ENCODE measurements at places on chromosomes 6 and 20.

DNA sequence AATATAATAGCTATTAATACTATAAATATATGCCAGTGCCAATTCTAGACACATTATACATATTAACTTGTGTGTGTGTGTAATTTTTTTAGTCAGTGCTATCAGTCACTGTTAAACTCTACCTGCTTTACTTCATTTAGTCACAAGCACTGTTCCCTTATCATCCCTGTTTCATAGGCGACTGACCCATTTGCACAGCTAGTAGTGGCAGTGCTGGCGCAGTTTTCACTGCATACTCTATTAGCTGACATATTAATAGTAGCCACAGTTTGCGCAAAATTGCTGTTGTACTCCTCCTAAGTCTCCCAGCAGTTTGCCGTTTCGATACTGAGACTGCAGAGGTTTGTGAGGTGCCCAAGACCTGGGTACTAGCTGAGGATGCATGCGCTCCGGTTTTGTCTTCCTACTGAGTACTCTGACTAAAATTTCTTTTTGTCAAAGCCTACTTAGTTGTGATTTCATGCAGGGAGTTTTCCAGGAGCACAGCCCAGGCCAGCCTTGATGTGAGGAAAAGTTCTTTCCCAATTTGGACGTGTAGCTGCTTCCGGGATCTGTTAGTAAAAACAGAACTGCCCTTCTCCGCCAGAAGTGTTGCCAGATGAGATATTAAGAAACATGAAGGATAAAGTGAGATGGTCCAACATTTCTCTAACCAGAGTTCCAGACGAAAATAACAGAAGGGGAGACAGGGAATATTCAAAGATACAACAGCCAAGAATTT, 5.6 kb downstream of the BAG2 start:
- no peak for DNase-seq

DNA sequence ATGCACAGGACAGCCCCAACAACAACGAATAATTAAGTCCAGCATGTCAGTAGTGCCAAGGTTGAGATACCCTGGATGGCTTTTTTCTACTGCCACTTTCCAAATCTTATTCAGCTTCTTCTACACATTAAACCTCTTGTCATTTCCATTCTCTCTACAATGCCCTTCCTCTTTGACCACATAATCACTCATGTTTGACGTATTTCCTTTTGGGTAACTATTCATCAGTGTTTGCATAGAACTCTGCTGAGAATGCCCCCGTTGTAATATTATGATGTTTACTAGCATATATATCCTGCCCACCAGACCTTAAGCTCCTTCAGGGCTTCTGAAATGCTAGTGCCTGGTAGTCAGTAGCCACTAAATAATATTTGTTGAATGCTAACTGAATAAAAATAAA, 515.3 kb upstream of the RNF217 start:
- DNase-seq = no peak

DNA sequence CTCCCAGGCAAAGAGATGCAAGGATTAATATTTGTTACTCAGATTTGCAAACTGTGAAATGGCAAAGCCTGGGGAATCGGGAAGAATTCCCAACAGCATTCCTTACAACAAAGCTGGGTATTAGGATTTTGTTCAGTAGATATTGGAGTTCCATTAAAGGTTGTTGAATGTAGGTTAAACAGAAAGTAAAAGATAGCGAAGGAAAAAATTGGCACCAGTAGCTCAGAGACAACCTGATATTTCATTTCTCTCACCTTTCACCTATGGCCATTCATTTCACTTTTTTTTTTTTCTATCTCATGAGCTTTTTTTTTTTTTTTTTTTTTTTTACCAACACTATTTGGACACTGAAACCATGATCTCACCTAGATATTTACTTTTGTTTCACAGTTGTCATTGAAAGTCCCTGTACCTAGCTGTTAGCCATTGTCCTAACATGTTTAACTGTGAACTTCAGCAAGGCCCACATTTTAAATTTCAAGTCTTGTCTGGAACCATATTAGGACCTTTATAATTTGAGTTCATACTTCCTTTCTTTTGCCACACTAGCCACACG, 552.5 kb downstream of the HAO1 start:
- no peak for DNase-seq

GRCh38 chr6:6169141-6169540, 151.3 kb downstream of the F13A1 start:
- DNase-seq = no peak

DNA sequence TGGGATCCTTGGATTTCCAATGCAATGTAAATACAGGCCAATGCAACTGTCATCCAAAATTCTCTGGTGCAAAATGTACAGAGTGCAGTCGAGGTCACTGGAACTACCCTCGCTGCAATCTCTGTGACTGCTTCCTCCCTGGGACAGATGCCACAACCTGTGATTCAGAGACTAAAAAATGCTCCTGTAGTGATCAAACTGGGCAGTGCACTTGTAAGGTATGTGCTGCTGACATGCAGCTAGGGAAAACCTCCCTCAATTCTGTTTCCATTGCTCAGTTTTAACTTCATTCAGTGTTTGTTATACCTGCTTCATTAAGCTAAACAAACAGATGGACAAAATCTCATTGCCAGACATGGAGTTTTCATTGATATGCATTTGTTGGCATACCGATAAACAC, 397.1 kb downstream of the ARHGAP18 start:
- no peak for DNase-seq

DNA sequence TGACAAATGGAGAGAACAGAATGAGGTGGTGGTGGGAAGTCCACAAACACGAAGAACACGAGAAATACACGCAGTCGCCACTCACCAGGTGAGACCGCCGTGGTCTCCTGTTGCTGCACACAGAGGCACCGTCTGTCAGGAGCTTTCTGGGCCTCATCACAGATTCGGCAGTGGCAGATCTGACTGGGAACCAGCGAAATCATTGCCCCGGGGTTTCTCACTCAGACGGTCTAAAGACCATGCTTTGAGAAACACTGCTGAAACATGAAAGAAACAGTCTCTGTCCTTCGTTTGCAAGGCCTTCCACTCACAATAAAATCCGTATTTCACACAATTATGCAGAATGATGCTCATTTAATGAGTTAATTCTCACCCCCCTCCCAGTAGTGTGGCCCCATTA, 130.9 kb upstream of the AFDN start:
- DNase-seq = no peak

DNA sequence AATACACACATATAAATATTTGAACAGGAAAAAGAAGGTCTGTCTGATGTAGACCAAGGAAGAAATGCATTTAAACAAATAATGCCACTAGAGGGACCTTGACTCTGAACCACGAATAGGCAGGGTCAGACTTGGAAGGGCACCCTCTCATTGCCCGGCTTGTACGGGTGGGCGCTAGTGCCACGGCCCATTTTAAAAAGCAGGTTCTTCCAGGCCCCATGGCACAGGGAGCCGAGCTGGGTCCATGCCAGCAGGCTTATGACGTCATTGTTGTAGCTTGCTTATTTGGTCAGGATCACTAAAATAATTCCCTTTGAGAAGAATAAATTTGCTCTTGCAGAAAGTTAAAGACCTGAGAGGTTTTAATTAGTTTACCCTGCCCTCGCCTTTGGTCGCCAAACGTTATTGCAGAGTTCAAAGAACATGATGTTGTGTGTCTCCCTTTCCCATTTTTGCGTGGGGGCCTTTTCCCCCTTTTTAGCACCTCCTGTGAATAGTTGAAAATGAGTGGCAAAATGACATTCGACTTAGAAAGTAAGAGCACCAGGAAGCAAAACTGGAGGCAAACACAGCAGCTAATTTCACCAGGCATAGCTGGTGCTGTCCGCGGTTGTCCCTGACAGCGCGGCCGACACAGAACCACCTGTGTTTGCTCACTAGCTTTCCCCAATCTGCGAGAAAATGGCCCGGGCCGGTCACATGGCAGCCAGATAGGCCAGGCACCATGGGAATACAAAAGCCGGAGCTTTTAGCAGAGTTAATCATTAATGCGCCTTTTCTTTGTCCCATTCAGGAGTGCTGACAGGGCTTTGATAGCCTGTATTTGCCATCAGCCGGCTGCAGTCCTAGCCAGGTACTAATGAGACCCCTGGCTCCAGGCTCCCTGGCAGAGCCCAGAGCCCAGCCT, 93.8 kb downstream of the FOXA2 start:
- DNase-seq = peak; percentile 90

GRCh38 chr20:21682521-21682954, 22.9 kb upstream of the PAX1 start:
- DNase-seq = peak; percentile 73

DNA sequence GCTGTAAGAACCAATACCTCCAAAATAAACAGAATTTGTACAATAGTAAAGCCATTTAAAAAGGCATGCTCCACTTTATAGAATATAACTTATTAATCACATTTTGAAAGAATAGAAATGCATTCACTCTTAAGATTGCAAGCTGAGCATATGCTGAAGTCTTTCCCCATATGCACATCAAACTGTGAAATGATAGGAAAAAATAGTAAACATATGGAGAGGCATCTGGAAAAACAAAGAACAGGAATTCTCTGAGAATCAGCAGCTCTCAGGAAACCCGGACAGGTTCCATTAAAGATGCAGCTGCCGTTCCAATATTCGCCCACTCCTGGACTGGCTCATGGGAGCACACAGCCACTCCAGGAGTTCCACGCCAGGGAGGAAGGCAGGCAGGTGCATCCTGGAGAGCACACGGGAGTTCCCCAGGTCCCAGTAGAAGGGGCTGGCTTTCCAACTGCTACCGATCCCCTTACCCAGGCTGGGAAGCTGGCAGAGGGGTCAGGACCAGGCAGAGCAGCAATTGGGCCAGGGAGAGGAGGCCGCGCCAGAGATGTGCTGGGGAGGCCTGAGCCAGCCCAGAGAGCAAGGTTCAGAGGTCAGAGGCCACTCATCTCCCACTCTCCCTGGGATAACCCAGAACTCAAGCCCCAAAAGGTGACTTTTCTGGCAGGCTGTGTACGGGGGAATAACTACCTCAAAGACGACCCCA, 111.1 kb downstream of the DLL1 start:
- peak; percentile 31 for DNase-seq

- peak; percentile 35 for DNase-seq
Observed at GRCh38 chr6:46221222-46221793, 50.5 kb upstream of the ENPP5 start.

- DNase-seq = no peak
Observed at GRCh38 chr6:147023581-147023980, 180.6 kb upstream of the STXBP5 start.

DNA sequence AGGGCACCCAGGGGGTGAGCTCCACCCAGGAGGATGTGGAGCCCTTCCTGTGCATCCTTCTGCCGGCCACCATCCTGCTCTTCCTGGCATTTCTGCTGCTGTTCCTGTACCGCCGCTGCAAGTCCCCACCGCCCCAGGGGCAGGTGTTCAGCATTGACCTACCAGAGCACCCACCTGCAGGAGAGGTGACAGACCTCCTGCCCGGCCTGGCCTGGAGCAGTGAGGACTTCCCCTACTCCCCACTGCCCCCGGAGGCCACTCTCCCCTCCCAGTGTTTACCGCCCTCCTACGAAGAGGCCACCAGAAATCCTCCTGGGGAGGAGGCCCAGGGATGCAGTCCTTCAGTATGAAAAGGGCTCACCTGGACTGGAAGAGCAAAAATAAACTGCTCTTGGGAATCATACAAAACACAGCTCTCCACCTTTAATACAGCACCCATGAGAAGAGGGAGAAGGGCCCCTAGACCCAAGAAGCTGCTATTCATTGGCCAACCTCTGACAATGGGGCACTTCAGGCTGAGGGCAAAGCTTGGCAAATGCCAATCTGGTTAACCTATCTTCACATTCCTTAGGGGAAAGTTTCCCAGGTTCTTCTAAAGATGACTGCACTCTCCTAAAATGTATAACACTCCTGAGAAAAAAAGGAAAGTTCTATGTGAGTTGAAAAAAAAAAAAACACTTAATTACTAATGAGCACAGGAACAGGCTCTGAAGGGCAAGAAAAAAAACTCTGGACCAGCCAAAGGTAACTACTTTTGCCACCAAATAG, 5.0 kb downstream of the SMIM28 start:
- no peak for DNase-seq

DNA sequence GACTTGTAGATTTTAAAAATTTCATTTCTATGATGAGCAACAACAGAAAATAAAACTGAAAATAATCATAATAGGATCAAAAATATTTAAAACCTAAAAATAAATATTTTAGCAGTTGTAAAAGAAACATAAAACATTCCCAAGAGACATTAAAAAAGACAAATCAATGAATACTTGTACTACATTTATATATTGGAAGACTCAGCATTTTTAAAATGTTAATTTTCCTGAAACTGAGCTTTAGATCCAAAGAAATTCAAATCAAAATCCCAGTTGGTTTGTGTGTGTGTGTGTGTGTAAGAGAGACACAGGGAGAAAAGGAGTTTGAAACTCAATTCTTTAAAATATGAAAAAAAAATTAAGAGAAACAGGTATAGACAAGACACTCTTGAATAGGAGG, 38.7 kb upstream of the DSE start:
- no peak for DNase-seq

- DNase-seq = no peak
Observed at GRCh38 chr6:22613695-22614094, 44.3 kb downstream of the HDGFL1 start.

DNA sequence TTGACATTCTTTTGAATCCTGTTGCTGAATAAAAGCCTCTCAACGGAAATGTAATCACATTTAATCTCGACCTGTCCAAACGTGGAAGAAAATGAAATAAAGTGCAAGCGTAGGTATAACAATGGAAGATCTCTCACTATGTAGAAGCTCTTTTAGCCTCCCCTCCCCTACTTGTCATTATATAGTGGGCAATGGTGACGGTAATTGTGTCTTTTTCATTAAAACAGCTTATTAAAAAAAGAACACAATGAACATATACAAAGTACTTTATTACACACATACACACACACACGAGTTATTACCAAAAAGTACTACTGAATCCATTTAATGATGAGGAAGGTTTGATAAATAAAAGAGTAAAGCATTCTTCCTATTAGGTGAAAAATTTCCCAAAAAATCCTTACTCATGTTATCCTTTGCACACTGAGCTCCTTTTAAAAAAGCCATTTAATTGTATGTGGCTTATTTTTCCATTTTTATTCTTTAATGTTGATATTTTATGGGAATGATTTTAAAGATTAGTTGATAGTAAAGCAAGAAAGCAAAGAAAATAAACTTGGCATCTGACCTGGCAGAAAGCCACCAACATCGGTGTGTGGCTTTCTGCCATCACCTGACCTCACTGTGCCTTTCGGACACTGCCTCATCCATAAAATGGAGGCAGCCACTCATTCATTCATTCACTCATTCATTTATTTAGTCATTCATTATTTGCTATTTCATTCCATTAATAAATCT, 493 bp upstream of the SGK1 start:
- DNase-seq = no peak
